ENCODE measurements at places on chromosomes 2 and 18.
A peak's percentile ranks its signal among the peaks of the same experiment; 100 is the strongest.

DNA sequence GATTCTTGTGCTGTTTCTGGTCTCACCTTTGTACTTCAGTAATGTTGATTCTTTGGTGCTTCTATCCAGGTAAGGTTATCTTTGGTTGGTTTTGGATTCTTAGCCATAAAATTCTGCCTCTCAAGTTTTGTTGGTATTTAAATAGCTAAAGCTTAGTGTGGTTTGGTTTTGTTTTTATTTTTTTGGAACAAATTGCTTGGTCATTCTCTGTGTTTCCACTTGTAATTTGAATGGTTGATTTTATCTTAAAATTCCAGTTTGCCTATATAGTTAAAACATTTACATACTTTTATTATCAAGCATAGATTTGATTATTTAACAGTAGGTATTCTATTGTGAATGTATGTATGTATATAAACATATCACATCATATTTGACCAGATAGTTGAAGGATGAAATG is 6.6 kb downstream of the NCOA1 start:
- DNase-seq, result no peak

GRCh38 chr2:189783927-189784867 is at the start of the genes ORMDL1 and PMS1:
Gene ORMDL1, minus strand, starts transcription at chr2:189784339. Its CDS starts 1,744 bp downstream, at chr2:189782595.
Gene PMS1, plus strand, starts transcription at chr2:189784450. Its CDS starts 7,360 bp downstream, at chr2:189791810.
- peak; percentile 95 for DNase-seq

GRCh38 chr18:58570360-58571064 is 58.4 kb downstream of the ALPK2 start:
- no peak for DNase-seq

DNA sequence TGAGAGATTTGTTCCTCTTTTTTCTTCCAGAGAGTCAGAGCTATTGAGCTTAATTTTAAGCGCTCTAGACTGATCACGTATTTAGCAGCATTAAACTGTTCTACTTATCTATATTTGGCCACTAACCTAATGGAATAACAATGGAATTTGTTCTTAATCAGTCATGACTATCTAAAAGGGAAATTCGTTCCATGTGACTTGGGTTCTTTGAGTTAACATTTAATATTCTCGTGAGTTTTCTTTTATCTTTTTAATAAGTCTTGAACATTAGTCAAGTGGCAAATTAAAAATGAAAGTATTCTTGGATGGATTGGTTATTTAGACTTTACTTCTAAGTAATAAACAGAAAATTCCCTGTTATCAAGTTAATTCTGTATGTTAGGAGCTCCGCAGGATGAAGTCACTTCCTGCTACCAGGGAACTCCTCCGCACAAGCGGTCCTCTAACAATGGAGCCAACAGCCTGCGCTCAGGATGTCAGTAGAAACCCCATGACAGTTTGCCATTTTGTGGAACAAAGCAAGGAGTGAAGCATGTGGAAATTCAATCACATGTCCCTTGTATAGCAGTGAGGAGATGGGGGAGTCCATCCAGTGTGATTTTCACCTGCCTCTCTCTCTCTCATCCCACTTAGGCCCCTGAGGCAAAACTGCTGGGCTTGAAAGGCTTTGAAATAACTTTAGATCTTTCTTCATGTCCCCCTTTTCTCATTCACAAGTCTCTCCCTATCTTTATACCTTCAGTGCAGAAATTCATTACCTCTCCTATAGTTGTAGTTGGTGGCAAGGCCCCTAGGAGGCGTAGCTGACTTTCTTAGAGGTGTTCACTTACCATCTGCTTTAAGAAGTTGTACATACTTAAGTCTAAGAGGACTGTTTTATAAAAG is 138.1 kb downstream of the WDR7 start:
- no peak for DNase-seq

DNA sequence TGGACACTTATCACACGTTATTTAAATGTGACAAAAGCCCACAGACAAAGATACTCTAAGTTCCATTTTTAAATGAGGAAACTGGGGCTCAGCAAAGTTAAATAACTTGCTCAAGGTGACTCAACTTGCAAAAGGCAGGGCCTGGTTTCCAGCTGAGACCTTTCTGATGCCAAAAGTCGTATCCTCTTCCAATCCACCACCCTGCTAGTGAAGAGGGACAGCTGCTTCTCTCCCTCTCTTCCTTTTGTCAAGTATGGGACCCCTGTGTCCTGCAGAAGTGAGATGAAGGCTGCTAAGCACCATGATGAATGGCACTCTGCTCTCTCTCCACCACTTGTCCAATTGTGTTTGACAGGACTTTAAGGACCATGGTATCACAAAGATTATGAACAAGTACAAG is 140.9 kb downstream of the DYM start:
- no peak for DNase-seq

DNA sequence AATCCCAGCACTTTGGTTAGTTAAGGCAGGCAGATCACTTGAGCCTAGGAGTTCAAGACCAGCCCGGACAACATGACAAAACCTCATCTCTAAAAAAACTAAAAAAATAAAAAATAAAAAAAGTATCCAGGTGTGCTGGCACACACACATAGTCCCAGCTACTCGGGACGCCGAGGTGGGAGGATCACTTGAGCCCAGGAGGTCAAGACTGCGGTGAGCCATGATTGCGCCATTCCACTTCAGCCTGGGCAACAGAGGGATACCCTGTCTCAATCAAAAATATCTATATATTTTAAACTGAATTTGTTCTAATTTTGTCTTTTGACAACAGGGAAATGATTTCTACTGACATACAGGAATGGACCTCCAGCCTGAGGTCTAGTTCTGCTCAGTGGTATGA is 73.3 kb upstream of the MBOAT2 start:
- no peak for DNase-seq

Data from neuronal stem cell (in vitro differentiated cells).